B cell (primary cell): ENCODE measurements at places on chromosomes 5 and 9. TPM values are rescaled to one million over a fixed set of nuclear protein-coding genes. Genes with fewer than 3 reads are reported as not detected.

DNA sequence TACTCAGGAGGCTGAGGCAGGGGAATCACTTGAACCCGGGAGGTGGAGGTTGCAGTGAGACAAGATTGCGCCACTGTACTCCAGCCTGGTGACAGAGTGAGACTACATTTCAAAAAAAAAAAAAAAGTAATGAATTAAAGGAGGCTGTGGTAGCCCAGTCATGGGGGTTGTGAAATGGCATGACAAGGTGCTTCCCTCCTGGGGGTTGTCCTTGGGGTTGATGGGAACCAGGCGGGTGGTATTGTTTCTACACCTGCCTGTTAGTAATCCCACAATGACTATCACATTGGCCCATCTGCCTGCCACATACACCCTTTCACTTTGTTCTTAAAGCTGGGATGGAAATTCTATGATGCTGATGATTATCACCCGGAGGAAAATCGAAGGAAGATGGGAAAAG lies 5.6 kb downstream of the IDNK start:
- no peak overlapping the region for H3K27ac ChIP-seq
- no peak overlapping the region for H3K4me3 ChIP-seq
- no peaks in the 10 kb centered on the region for H3K36me3 ChIP-seq
- no peaks in the 10 kb centered on the region for H3K27me3 ChIP-seq
- DNase-seq: no peak

DNA sequence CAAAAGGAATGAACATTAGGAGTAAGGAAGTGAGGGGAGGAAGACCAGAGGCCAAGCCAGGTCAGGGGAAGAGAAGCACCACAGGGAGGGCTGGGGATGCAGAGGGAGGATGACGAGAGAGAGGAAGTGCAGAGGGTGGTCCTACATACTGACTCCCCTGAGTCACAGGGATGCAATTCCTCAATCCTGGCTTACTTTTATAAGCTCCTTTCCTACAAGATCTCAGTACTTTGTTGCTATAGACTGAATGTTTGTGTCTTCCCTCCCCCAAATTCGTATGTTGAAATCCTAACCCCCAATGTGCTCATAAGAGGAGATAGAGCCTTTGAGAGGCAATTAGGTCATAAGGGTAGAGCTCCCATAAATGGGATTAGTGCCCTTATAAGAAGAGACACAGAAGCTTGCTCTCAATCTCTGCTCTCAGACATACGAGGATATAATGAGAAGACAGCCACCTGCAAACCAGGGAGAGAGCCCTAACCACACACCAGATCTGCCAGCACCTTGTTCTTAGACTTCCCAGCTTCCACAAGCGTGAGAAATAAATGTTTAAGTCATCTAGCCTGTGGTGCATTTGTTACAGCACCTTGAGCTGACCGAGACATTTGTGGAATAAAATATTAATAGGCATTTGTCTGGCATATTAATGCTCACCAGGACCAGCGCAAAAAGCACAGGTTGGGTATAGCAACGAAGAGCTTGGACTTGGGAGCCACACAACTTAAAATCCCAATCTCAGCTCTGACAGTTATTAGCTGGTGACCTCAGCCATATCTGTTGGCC lies 33.4 kb downstream of the GCNT4 start:
- H3K4me3 ChIP-seq: no peak overlapping the region
- H3K36me3 ChIP-seq: no peaks in the 10 kb centered on the region
- DNase-seq: no peak
- H3K4me1 ChIP-seq: no peaks in the 10 kb centered on the region
- no peaks in the 10 kb centered on the region for H3K27me3 ChIP-seq

DNA sequence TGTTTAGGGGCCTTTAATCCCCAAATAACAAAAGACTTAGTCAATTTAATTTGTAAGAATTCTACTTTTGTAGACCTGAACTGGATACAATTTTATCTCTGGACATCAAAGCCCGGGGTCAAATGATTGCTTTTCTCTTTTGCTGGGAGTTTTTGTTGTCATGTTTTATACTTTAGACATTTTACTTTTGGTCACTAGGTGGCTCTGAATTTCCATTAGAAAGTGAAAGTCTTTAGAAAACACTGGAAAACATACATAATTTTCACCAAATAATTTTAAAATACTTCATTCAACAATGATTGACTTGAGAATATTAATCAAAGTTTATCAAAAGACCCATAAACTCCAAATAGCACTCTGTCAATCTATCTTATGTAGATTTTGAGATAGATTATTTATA lies 2.8 kb upstream of the PCA3 start:
- H3K27me3 ChIP-seq: no peaks in the 10 kb centered on the region
- no peaks in the 10 kb centered on the region for H3K36me3 ChIP-seq
- DNase-seq: no peak
- H3K27ac ChIP-seq: no peak overlapping the region
- H3K4me1 ChIP-seq: peaks cover 34% of the 10 kb centered on the region
- no peak overlapping the region for H3K4me3 ChIP-seq

GRCh38 chr5:167447466-167448375 lies 843.7 kb upstream of the WWC1 start:
- no peaks in the 10 kb centered on the region for H3K4me1 ChIP-seq
- H3K4me3 ChIP-seq: no peak overlapping the region
- H3K27me3 ChIP-seq: no peaks in the 10 kb centered on the region
- DNase-seq: no peak
- H3K27ac ChIP-seq: no peak overlapping the region

DNA sequence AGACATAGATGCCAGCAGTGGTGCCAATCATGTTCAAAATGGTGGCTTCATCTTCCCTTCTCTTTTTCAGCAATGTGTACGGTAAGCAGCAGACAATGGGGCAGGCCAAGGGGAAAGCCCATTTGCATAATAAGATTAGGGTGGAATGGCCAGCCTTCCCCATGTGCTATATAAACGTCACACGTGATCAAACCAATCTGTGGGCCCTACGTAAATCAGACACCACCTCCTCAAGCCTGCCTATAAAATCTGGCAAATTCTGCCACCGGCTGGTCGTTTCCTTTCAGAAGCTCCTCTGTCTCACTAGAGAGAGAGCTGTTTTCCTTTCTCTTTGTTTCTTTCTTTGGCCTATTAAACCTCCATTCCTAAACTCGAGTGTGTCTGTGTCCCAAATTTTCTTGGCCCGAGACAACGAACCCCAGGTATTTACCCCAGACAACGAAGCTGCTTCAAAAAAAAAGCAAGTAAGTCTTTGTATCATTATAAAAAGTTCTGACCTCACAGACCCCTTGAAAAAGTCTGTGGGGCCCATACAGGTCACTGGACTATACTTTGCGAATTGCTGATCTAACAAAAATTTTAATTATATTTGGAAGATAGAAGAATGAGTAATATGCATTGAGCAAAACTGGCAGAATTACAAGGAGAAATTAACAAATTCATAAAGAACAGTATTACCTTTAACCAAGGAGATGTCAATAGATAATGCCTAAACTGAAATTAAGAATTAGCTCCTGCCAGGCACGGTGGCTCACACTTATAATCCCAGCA lies 15.2 kb downstream of the ZBTB5 start:
- H3K4me3 ChIP-seq: no peak overlapping the region
- no peak for DNase-seq
- H3K27ac ChIP-seq: no peak overlapping the region
- peaks cover 8% of the 10 kb centered on the region for H3K36me3 ChIP-seq
- H3K27me3 ChIP-seq: no peaks in the 10 kb centered on the region
- no peaks in the 10 kb centered on the region for H3K4me1 ChIP-seq

DNA sequence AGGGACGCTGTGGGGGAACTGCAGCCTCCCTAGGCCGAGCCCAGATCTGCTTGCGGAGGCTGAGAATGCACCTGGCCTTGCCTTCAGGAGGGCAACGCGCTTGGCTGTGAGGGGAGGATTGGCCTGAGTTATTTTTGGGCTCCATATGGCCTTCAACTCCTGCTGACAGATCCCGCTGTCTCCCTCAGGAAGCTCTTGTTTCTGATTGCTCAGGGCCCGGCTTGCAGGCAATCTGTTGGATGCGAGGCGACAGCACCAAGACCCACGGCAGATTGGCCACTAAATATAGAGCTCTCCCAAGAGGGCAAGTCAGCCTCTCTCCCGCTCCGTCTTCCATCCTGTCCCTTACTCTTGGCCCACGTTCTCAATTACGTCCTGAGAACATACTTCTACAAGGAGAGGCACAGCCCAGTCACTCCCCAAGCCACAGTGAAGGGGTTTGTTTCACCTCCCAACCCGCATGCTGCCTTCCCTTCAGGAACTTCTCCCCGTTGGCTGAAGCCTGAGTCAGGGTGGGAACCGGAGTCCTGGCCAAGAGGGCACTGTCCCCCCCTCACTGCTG lies 53.6 kb downstream of the RASGEF1C start:
- DNase-seq: no peak
- no peaks in the 10 kb centered on the region for H3K36me3 ChIP-seq
- no peaks in the 10 kb centered on the region for H3K4me1 ChIP-seq
- H3K27ac ChIP-seq: no peak overlapping the region
- no peaks in the 10 kb centered on the region for H3K27me3 ChIP-seq

DNA sequence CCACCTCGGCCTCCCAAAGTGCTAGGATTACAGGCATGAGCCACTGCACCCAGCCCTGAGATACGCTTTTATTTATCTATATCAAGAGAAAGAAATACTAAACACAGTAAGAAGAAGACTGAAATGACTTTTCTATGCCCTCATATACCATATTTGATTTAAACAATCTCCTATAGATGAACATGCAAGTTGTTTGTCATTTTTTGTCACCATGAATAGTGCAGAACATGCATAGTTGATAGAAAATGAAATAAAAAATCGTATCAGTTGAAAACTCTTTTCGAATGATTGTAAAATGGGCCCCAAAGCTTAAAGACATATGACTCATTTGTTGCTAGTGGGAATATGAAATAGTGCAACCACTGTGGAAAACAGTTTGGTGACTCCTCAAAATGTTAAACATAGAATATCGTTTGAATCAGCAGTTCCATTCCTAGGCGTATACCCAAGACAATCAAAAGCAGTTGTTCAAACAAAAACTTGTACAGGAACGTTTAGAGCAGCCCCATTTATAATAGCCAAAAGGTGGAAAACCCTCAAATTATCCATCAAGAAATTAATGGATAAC lies 61.4 kb upstream of the ANKH start:
- no peaks in the 10 kb centered on the region for H3K36me3 ChIP-seq
- DNase-seq: no peak
- no peaks in the 10 kb centered on the region for H3K4me1 ChIP-seq
- H3K27ac ChIP-seq: no peak overlapping the region
- no peak overlapping the region for H3K4me3 ChIP-seq

- H3K36me3 ChIP-seq: no peaks in the 10 kb centered on the region
- no peak for DNase-seq
- no peaks in the 10 kb centered on the region for H3K4me1 ChIP-seq
- H3K4me3 ChIP-seq: no peak overlapping the region
- H3K27me3 ChIP-seq: no peaks in the 10 kb centered on the region
Observed at GRCh38 chr5:9957214-9957613, 292.5 kb downstream of the ATPSCKMT start.

DNA sequence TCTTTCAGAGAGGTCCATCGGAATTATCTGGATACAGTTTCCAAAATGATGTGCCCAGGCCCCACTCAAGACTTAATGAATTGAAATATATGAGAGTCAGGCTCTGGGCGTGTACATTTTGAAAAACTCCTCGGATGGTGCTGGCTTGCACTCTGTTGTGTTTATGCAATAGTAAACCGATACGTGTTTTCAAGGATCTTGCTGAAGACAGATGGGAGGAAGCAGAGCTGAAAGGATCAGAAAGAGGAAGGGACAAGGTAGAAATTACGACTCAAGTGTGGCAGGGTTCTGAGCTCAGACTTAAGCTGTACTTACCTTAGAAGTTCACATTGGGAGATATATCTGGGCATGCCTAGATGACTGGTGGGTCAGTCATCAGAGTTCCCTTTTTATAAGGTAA lies 13.7 kb upstream of the STOM start:
- H3K4me3 ChIP-seq: no peak overlapping the region
- DNase-seq: no peak
- no peaks in the 10 kb centered on the region for H3K4me1 ChIP-seq

DNA sequence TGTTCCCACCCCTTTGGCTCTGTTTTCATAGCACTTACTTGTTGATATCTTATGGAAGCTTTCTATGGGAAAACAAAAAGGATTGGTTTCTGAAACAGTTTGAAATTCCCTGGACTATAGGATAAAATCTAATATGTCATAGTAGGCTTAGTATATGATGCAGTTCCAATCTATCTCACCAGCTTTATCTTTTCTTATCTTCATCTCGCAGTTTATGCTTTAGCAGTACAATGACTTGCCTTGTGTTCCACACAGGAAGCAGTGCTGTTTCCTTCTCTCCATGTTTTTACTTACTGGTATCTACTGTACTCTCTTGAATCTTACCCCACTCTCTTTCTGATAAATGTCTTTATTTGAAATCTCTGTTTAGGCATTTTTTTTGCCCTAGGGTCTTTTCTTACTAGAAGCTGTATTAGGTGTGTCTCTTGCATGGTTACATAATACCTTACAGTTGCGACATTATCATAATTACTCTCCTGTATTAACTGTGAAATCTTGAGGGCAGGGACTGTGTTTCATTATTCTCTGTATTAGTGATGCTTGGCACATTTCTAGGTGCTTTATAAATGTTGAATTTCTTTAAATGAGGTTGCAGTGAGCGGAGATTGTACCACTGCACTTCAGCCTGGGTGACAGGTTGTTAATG lies 76.3 kb downstream of the FOCAD start:
- H3K27ac ChIP-seq: no peak overlapping the region
- no peak overlapping the region for H3K4me3 ChIP-seq
- no peaks in the 10 kb centered on the region for H3K27me3 ChIP-seq

DNA sequence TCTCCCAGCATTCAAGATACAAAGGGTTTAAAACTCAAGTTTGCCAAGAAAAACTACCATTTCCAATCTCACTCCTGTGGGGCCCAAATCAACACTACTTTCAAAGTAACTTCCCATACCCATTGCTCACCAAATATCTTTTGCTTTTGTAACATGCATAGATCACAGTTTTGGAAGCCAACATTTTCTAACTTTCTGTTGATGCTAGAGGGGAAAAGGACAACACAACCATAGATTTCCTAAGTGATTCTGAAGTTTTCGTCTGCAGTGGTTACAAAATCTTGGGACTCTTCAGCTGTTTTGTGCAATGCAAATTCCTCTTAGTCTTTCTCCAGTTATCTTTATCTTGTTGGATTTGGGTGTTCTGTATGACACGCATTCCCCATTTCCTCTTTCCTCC lies 94.1 kb upstream of the PAPPA start:
- no peaks in the 10 kb centered on the region for H3K27me3 ChIP-seq
- no peak overlapping the region for H3K27ac ChIP-seq
- no peak overlapping the region for H3K4me3 ChIP-seq
- H3K36me3 ChIP-seq: no peaks in the 10 kb centered on the region

GRCh38 chr5:674630-675011 lies 18.5 kb downstream of the TPPP start:
- no peak overlapping the region for H3K4me3 ChIP-seq
- no peak for DNase-seq
- H3K27me3 ChIP-seq: no peaks in the 10 kb centered on the region
- H3K4me1 ChIP-seq: peaks cover 22% of the 10 kb centered on the region
- no peak overlapping the region for H3K27ac ChIP-seq
- H3K36me3 ChIP-seq: no peaks in the 10 kb centered on the region

OTULINL gene
- polyA plus RNA-seq: 0.33 and 0.75 TPM in 2 replicates

SCAMP1 gene
- polyA plus RNA-seq: 3.8 and 6.5 TPM in 2 replicates

SAXO1 gene
- polyA plus RNA-seq: 0.01 TPM in 1 of 2 replicates, not detected in the other

ANKRD31 gene
- 0.06 and 0.09 TPM in 2 replicates for polyA plus RNA-seq

TAS2R1 gene
- not detected in 2 replicates for polyA plus RNA-seq
